NCI-H2107 (cell line): ENCODE measurements at places on chromosomes 13 and 19.

DNA sequence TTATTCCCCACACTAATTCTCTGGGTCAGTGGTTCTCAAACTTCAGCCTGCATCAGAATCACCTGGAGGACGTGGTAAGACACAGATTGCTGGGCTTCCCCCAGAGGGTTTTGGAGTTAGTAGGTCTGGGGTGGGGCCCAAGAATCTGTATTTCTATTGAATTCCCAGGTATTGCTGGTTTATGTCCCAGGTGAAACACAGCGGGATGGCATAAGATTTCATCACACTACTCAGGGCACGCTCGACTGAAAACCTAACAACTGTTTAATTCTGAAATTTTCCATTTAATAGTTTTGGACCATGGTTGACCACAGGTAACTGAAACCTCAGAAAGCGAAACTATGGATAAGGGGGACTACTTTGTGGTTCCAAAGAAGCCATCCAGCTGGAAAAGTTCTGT lies 6.5 kb downstream of the MLNR start:
- peak; percentile 32 for DNase-seq

DNA sequence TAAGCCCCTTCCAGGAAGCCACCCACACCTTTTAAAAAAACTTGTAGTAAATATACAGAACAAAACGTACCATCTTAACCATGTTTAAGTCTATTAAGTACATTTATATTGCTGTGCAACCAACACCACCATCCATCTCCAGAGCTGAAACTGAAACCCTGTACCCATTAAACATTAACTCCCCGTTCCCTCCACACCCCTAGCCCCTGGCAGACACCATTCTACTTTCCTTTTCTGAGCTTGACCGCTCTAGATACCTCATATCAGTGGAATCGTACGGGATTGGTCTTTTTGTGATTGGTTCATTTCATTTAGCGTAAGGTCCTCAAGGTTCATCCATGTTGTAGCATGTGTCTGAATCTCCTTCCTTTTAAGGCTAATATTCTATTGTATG lies 13.0 kb upstream of the SPATA13 start:
- DNase-seq = no peak

DNA sequence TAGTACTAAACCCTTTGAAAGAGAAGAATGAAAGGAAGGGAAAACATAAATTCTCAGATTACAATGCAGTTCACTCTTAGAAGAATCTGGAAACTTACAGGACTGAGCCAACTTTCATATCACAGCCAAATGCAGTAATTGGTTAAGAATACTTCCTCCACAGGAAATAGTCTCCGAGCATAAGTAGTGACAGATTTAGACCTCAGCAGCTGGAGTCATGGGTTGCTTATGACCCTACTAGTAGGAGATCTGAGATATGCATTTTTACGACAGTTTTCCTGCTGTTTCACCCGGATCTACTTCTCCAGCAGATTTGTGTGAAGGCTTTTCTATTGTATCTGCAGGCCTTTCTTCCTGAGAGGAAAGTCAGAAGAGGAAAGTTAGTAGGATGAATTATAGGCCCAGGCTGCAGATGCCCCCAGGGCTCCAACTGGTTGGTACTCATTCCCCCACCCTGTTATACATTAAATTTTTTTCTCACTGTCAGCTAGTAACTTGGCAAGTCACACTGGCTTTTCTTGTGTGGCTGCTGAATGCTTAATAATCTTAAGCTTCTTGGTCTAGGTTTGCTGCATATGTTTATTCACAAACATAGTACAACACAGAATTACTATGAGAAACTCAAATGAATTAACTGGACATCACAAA lies 1241.5 kb upstream of the MIR17HG start:
- DNase-seq = no peak

DNA sequence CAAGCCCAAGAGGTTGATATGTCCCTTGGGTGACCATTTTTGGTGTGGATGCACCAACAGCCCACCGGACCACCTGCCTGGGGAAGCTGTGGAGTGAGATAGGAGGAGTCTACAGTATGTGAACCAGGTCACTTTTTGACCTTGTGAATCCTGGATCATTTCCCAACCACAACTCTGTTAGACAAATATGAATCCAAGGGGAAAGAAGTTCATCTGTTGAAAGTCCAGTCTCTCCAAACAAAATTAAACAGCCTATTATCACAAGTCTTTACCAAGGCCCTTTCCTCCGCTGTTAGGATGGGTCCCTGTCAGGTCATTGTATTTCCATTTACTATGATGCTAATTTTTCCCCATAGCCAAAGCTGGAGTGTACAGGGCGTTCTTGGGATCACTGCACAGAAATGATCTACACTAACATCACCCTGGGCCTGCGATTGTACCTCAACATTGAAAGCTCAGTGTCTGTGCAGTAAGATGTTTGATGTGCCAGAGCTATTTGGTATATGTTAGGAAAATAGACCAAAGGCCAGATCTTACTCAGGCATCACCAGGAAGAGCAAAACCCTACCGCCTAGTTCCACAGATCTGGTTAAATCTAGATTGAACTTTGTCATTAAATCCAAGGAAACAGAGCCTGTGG lies 117.1 kb downstream of the STARD13 start:
- DNase-seq = no peak

GRCh38 chr13:42894765-42895243 lies 97.2 kb downstream of the EPSTI1 start:
- no peak for DNase-seq

DNA sequence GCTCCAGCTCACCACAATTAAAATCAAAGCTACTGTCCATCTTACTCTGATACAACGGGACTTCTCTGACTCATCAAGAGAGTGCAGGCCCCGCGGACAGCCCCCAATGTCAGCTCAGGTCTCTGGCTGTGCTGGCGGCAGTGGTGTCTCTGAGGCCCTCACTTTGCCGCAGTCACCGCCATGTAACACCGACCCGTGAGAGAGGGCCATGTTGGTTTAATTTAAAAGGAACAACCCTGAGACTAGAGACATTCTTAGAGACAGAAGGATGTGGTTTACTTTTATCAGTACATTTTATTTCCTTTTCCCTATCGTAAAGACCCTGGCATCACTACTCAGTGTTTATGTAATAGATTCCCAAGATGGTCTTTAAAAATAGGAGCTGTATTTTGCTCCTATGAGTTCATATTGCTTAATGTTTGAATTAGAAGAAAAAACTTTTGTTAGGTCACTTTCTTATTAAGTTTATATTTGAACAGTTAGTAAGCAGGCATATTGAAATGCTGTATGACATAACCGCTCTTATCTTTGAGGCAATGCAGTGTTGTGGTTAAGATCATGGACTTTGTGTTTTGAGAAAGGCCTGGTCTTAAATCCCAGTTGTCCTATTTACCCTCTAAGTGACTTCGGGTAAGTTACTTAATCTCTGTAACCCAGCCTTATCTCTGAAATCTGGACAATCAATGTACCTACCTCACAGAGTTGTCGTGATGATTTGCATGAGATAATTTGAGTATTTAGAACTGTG lies 23.4 kb downstream of the DGKH start:
- no peak for DNase-seq
